Mesendoderm (in vitro differentiated cells): ENCODE measurements at places on chromosomes 5 and 9.

DNA sequence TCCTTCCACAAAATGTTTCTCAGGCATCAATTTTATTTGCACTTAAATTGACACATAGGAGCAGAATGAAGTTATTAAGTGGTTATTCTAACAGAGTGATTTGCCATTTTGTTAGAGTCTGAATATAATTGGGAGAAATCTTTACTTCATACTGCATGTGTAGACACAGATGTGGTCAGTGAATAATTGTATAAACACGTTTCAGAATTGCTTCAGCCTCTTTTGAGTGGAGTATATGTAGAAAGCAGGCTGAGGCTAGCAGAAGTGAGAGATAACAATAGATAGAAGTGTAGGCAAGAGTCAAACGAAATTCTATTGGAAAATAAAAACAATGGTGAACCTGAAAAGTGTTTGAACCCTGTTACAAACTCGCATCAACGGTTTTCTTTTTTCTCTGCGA lies 270.7 kb downstream of the TMEM167A start:
- no peak for DNase-seq

- DNase-seq = no peak
These were observed 1.7 kb downstream of the SMIM3 start for GRCh38 chr5:150780187-150780692.

DNA sequence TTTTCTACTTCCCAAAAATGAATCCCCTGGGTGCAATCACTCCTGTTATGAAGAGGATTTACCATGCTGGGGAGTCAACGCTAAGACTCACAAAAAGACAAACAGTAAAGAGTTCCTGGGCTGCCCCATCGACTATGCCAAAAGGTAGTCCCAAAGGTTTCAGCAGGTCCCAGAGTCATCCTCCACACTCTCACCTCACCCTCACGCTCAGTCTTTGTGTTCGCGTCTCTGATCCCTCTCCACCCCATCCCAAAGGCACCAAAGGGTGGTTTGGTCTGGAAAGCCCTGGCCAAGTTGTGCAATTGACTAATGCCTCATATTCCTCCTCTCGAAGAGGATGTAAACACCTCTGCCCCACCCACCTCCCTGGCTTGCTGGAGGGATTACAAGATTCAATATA lies 240.2 kb upstream of the NFIL3 start:
- no peak for DNase-seq

DNA sequence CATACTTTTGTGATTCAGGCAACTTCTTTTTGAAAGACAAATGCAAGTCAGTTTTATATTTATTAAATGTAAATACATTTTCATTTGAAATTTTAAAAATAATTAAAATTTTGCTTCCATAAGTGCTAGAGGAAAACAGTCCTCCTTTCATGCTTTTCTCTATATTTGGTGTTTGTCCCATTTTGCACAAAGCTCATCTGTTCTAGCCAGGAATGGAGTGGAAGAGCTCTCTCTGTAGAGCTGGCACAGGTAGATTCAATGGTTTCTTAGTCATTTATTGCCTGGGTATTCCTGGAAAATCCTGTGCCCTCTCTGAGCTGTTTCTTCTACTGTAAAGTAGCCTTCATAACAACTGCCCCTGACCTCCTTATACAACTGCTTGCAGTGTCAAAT lies 267.6 kb upstream of the HAPLN1 start:
- DNase-seq = no peak

DNA sequence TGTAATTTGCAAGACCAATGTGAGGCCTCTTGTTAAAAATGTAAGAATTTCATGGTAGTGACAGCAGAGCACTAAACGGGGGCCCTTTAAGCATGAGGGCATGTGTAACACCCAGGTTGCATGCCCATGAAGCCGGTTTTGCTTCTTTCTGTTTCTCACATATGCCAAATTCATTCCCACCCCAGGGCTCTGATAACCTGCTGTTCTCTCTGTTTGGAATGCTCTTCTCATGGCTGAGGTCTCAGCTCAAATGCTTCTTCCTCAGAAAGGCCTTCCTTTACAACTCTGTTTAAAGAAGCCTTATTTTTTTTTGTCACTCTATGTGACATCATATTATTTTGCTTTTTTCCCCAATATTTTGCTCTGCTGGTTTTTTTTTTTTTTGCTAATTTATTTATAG lies 369.0 kb downstream of the KIAA0825 start:
- DNase-seq = peak; percentile 53

- no peak for DNase-seq
These were observed 8.8 kb downstream of the BBLN start for GRCh38 chr9:128168731-128169308.

GRCh38 chr5:36177715-36178523 lies 26.0 kb downstream of the SKP2 start:
- no peak for DNase-seq

DNA sequence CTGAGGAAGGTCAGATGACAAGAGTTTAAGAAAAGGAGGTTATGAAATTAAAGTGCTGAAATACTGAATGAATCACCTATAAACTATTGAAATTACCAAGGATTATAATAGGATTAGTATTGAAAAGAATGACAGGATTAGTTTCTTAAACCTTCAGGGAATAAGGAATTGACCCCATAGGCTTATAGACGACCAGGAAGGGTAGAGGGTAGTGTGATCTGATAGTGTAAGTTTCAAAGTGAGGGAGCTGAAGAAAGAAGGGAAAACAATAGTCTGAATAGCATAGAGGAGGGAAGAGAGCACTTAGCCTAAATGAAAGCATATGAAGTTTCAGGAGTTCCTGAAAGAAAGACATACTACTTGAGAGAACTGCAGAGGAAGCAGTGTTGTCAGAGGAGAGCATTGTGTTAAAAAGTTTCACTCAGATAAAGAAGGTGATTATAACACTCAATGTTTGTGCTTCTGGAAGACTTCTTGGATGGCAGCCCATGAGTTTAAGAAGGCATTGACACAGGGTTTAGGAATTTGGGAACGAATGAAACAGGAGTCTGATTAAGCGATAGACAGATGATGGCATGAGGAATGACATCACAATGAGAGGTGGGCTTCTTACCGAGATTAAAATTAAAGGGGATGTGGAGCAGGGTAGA lies 557.9 kb upstream of the GRAMD2B start:
- no peak for DNase-seq

GRCh38 chr5:136182618-136183017 lies 10.3 kb downstream of the SMIM32 start:
- DNase-seq = no peak

- DNase-seq = peak; percentile 37
These were observed 7.1 kb upstream of the FAF2 start for GRCh38 chr5:176440927-176441706.

DNA sequence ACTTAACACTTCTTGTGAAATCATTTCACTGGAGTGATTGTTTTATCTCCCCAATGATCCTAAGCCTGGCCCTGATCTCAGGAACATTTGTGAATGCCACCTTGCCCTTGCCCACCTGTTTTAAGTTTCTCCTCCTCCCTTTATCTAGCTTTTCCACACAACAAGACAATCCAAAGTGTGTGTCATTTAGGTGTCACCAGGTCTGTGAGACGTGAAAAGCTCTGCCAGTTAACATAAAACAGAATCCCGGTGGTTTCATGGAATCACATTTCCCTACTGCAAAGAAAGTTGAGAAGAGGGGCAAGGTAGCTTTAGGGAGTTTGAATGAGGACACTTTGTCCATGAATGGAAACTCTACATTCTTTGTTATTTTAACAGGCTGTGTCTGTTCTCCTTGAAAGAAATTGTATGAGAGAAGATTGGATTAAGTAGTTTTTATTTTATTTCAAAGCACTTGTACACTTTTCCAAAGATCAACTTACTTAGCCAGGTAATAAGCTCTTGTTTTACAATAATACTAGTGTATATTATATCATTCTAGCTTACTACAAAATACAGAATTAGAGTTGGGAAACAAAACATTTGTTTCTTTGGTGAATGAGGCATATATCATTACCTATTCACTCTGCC lies 239.0 kb downstream of the ISL1 start:
- peak; percentile 3 for DNase-seq

DNA sequence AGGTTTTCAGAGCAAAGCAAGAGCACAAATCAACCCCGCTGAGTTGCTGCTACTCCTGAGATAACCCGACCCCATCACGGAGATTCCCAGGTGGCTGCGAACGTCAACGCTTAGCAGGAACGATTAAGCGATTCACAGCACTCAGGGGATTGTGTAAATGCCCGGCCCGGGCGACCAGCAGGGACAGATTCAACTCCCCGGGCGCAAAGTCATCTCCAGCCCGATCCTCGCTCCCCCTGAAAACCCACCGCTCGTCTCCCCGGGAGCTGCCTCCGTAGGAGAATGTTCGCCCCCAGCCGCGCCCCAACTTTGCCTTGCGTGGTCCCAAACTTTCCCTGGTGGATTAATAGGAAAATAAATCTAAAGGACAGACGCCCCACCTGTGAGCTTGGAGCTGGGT lies 685 bp downstream of the SLC24A2 start:
- DNase-seq = peak; percentile 93

DNA sequence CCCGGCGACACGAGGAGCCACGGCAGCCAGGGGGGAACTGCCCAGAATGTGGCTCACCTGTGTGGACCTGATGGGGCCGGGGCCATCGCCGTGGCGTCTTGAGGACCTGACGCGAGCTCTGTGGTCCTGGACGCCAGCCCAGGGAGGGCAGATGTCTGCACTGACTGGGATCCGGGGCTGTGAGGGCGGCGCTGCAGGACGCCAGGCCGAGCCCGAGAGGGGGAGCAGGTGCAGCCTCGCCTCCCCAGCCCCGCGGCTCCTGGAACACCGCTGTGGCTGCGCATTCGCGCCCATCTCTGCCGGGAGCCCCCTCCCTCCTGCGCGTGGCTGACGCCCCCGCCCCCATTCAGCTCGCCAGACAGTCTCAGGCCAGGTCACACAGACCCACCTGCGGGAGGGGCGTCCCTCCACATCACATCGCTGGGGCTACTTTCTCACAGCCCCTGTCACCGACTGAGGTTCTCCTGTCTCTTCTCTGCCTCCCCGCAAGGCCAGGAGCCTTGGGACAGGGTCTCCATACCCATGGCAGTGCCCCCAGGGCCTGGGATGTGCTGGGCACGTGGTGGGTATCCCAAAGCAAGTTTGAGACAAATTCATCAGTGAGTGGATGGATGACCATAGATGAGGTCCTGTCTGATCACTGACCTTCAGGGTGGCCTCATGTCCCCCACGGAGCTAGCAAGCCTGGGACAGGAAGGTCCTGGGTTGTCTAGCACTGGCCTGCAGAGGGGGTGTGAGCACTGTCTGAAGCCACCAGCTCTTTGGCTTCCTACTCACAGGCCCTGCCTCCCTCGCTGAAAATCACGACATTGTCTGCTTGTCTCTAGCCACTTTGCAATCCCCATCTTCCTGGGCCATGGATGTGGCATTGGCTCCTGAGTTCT lies 47.3 kb downstream of the RASGEF1C start:
- peak; percentile 37 for DNase-seq

DNA sequence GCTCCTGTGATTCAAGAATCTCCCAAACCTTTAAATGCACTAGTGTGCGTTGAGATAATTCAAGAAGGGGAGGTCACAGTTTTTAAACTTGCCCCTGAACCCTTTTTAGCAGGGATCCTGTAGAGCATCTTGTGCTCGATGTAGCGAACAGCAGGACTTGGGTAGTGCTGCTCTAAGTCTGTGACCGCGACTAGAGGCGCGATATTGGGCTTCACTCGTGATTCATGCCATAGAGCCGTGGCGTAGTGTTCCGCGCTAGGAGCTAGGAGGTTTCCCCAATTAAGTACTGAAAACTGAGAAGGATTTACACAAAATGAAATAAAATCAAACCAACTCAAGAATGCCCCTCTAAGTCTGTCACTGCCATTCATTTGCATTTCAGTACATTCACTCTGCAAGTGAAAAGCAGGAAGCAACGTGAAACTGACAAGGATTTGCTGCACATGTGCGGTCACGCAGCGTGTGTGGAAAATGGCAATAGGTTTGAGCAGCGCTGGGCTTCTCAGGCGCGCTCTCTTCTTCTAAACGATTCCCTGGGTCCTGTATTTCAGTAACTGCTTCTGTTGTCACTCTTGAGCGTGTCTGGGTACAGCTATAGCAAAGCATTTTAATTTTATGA lies 1135.9 kb upstream of the WWC1 start:
- no peak for DNase-seq

DNA sequence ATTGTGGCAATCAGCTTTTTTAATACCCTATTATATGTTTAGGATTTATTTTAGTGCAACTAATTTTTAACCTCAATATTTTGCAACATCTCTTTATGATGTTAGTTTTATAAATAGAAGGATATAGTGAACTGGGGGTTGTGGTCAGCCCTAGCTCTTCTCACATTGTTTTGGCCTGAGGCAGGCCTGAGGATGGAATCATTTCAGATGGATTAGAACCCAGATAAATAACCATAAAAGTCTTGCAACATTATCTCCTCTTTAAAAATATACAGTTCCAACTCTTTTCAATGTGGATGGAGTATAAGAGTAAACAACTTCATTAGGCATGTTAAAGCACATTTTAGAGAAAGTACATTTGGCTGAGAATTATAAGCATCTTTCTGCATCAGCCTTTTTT lies 522.7 kb downstream of the NR2F1-AS1 start:
- DNase-seq = no peak

DNA sequence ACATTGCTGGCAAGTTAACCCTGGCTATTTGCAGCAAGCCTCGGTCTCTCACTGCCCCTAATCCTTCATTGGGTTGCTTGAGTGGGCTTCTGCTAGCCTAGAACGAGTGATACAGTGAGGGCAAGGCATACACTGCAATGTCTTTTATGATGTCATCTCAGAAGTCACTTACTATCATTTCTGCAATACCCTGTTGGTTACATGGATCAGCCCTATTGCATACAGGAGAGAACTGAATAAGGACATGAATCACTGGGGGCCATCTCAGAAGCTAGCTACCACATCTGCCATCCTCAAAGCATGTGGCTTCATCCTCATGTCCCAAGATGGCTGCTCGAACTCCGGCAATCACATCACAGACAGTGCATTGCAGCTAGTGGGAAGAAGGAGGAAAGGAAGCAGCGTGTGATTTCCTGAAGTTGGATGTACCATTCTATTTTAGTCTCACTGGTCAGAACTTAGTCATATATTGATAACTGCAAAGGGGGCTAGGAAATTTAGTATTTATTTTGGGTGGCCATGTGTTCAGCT lies 33.3 kb upstream of the CDKN2AIPNL start:
- DNase-seq = no peak

DNA sequence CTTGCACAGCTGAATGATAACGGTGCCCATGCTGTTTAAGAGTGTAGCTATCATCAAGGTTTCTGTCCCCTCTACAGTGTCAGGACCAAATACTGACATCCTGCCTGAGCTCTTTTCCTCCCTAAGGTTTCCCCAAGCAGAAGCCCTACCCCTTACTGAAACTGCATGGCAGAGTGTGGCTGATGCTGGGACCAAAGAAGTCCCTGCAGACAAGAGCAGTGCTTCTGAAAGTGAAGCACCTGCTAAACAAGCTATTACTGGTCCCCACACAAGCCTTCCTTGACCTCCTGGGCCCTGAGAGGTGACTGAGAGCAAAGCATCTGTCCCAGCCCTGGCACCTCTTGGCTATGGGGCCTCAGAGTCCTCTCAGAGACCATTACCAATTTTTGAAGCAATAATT lies 56.1 kb downstream of the CFAP90 start:
- no peak for DNase-seq
